ENCODE measurements at places on chromosomes 2 and 18. TPM values are rescaled to one million over a fixed set of nuclear protein-coding genes. Genes with fewer than 3 reads are reported as not detected.

ASPRV1 gene
- polyA plus RNA-seq: 0.66 TPM

LIMS3 gene
- 5.5 TPM for polyA plus RNA-seq

AKAIN1 gene
- polyA plus RNA-seq: not detected

SPIRE1 gene
- 11.1 TPM for polyA plus RNA-seq

CAPN13 gene
- 5.9 TPM for polyA plus RNA-seq

INPP5D gene
- polyA plus RNA-seq: 3.3 TPM

MSH2 gene
- polyA plus RNA-seq: 13.1 TPM

REG1B gene
- polyA plus RNA-seq: not detected

ATAD2B gene
- 8.7 TPM for polyA plus RNA-seq

KIAA2012 gene
- polyA plus RNA-seq: not detected

ABCG8 gene
- polyA plus RNA-seq: 6.5 TPM

NBAS gene
- polyA plus RNA-seq: 18.5 TPM

OTOS gene
- polyA plus RNA-seq: 0.34 TPM

TCF4 gene
- 42.4 TPM for polyA plus RNA-seq

CD8B2 gene
- polyA plus RNA-seq: not detected

SPATA3 gene
- not detected for polyA plus RNA-seq

LBX2 gene
- 5.2 TPM for polyA plus RNA-seq

UBE2E3 gene
- 146 TPM for polyA plus RNA-seq

EPB41L3 gene
- polyA plus RNA-seq: 22.9 TPM

DBI gene
- 675 TPM for polyA plus RNA-seq

IFT172 gene
- 14.4 TPM for polyA plus RNA-seq

STPG4 gene
- polyA plus RNA-seq: not detected

PEX13 gene
- polyA plus RNA-seq: 24.9 TPM

NAT8 gene
- 3.3 TPM for polyA plus RNA-seq

SDC1 gene
- polyA plus RNA-seq: 84.1 TPM

RAMP1 gene
- polyA plus RNA-seq: 329 TPM

SIGLEC15 gene
- 1.3 TPM for polyA plus RNA-seq

TRIM54 gene
- polyA plus RNA-seq: not detected

PTPRN gene
- polyA plus RNA-seq: 9.8 TPM

ERICH2 gene
- polyA plus RNA-seq: 3.1 TPM

G6PC2 gene
- polyA plus RNA-seq: not detected

FSIP2 gene
- 1.9 TPM for polyA plus RNA-seq

POTEI gene
- 1.2 TPM for polyA plus RNA-seq

SERPINB10 gene
- not detected for polyA plus RNA-seq

SERPINB2 gene
- 0.86 TPM for polyA plus RNA-seq

KIF1A gene
- 16.1 TPM for polyA plus RNA-seq

All from hepatocyte (in vitro differentiated cells).